Activated CD8-positive, alpha-beta T cell treated with anti-CD3 and anti-CD28 coated beads, Interleukin-2, amount 10 ng/mL, durations not matched to agents 7 days and 5 days (primary cell): ENCODE measurements at places on chromosomes 13 and 19. TPM values are rescaled to one million over a fixed set of nuclear protein-coding genes. Genes with fewer than 3 reads are reported as not detected.
A peak's percentile ranks its signal among the peaks of the same experiment; 100 is the strongest.

SPTBN4 gene
- total RNA-seq: 0.47 TPM

DNA sequence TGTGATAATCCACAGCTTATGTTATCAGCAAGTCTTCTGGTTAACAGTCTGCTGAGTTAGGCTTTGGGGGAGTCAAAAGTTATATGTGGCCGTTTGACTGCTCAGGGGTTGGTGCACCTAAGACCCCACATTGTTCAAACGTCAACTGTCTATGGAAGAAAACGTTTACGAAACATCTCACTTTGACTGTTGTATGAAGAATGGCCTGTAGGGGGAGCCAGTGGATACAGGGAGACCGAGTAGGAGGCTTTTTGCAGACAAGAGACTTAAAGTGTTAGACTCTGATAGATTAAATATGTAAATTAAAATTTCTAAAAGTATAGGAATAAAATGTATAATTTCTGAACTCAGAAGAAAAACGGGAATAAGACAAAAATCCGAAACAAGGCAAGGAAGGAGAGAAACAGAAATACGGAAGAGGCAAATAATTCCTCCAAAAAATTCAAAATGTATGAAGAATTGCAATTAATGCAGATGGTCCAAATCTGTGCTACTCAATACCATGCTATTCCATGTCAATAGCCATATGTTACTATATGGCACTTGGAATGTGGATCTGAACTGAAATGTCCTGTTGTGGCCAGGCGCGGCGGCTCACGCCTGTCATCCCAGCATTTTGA is 37.8 kb downstream of the TNFSF14 start:
- H3K27me3 ChIP-seq: peaks cover 4% of the 10 kb centered on the region
- peak; percentile 93 for DNase-seq
- no peak overlapping the region for H3K4me3 ChIP-seq
- H3K36me3 ChIP-seq: peaks cover 5% of the 10 kb centered on the region
- H3K27ac ChIP-seq: no peak overlapping the region
- peaks cover 40% of the 10 kb centered on the region for H3K4me1 ChIP-seq

- no peaks in the 10 kb centered on the region for H3K36me3 ChIP-seq
- no peaks in the 10 kb centered on the region for H3K4me1 ChIP-seq
- H3K27ac ChIP-seq: no peak overlapping the region
Observed at GRCh38 chr13:32173881-32174280, 141.3 kb downstream of the ZAR1L start.

- H3K27ac ChIP-seq: no peak overlapping the region
- H3K4me1 ChIP-seq: no peaks in the 10 kb centered on the region
- DNase-seq: no peak
- no peak overlapping the region for H3K4me3 ChIP-seq
- no peaks in the 10 kb centered on the region for H3K27me3 ChIP-seq
Observed at GRCh38 chr13:56351041-56351440, 789.7 kb upstream of the PRR20A start.
